ENCODE measurements at places on chromosomes 2 and 18.

- no peak for DNase-seq
These were observed 32.2 kb upstream of the PIK3C3 start for GRCh38 chr18:41922841-41923240.

DNA sequence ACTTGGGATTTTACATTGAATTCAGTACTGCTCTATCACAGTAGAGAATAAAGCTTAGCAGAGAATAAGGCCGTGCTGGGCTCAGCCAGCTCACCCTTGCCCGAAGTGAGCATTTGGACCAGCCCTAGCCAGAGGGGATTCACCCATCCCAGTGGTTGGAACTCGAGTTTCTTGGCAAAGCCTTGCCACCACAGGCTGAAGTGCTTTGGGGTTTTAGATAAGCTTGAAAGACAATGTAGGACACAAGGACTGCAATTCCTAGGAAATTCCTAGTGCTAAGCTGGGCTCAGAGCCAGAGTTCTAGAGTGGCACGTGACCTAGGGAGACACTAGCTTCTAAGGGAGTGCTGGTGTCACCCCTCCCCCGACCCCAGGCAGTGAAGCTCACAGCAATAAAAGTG is 28.0 kb downstream of the SERPINB11 start:
- peak; percentile 71 for DNase-seq

- DNase-seq: no peak
These were observed 1399.8 kb upstream of the ACVR2A start for GRCh38 chr2:146444987-146445386.

GRCh38 chr18:22185273-22185672 is 15.9 kb downstream of the GATA6 start:
- no peak for DNase-seq

GRCh38 chr18:47263430-47264307 is 12.2 kb upstream of the SKOR2 start:
- DNase-seq: peak; percentile 31

GRCh38 chr2:63627866-63628265 is 39.1 kb downstream of the MDH1 start:
- no peak for DNase-seq

DNA sequence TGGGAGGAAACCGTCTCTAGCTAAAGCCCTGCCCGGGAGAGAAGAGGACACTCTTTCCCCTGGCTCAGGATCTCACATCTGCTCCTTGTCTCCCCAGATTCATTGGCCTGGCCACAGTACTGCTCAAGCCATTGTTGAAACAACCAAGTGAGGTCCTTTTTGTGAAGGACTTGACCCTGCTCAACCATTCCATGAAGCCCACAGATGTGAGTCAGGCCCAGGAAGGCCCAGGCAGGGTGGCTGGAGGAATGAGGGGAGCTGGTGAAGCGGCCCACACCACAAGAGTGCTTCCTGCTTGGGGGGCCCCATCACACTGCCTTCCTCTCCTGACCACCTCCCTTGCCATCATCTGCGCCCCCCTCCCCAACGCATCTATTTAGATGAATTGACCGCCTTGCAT is 5.1 kb downstream of the FER1L5 start:
- DNase-seq: peak; percentile 53

- DNase-seq: peak; percentile 25
These were observed 29.2 kb downstream of the PDIA6 start for GRCh38 chr2:10783421-10783820.

GRCh38 chr2:145116056-145116455 is 596.1 kb upstream of the ZEB2 start:
- DNase-seq: no peak
